Activated CD4-positive, alpha-beta memory T cell treated with anti-CD3 and anti-CD28 coated beads, Interleukin-2, amount 10 ng/mL, durations not matched to agents 7 days and 5 days (primary cell): ENCODE measurements at places on chromosomes 1 and 21.

- no peak overlapping the region for H3K4me3 ChIP-seq
- no peak for DNase-seq
- no peaks in the 10 kb centered on the region for H3K27me3 ChIP-seq
- no peak overlapping the region for H3K27ac ChIP-seq
- no peaks in the 10 kb centered on the region for H3K4me1 ChIP-seq
Measured at GRCh38 chr1:218711001-218711400, 365.9 kb downstream of the TGFB2 start.

DNA sequence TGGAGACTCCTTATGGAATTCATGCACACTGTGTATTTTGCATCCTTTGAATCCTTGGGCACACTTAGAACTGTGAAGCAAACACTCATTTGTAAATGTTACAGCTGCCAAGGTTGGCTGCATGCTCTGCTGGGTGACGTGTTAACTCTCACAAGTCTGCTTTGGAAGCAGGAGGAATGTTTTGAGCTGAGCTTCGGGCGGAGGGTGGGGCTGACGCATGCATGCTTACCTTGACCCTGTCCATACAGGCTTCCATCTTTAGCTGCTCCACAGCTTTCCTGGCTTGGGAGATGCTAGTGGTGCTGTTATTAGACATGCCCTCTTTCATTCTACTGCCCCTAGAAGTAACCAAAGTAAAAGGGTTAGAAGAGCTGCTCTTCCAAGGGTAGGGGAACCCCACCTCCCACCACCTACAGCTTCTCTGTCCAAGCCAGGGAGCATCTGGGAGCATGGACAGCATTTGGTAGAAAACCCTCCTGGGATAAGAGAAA, 66.0 kb downstream of the GNG4 start:
- no peaks in the 10 kb centered on the region for H3K36me3 ChIP-seq
- peaks cover 7% of the 10 kb centered on the region for H3K27me3 ChIP-seq
- no peak overlapping the region for H3K27ac ChIP-seq
- no peaks in the 10 kb centered on the region for H3K4me1 ChIP-seq
- DNase-seq = no peak

DNA sequence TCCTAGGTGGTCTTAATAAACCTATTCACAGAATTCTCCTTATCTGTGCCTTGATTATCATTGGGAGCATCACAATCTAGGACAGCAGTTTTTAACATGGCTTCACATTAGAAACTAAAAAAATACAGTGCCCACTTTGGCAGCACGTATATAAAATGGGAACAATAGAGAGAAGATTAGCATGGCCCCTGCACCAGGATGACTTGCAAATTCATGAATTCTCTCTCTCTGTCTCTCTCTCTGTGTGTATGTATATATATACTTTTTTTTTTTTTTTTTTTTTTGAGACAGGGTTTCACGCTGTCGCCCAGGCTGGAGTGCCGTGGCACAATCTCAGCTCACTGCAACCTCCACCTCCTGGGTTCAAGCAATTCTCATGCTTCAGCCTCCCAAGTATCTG, 6.2 kb upstream of the PPP1R8 start:
- H3K27me3 ChIP-seq = no peaks in the 10 kb centered on the region
- no peak for DNase-seq
- no peaks in the 10 kb centered on the region for H3K4me1 ChIP-seq

DNA sequence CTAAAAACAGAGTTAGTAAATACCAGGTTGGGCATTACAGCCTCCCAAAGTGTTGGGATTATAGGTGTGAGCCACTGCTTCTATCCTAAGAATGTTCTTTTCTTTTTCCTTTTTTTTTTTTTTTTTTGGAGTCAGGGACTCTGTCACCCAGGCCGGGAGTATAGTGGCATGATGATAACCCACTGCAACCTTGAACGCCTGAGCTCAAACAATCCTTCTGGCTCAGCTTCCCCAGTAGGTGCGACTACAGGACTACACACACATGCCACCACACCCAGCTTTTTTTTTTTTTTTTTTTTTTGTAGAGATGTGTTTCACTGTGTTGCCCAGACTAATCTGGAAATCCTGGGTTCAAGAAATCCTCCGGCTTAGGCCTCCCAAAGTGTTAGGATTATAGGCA, 5.9 kb downstream of the ZBTB8OS start:
- H3K4me1 ChIP-seq = peaks cover 23% of the 10 kb centered on the region
- no peak overlapping the region for H3K27ac ChIP-seq
- H3K36me3 ChIP-seq = peaks cover 12% of the 10 kb centered on the region
- no peak overlapping the region for H3K4me3 ChIP-seq
- no peak for DNase-seq

DNA sequence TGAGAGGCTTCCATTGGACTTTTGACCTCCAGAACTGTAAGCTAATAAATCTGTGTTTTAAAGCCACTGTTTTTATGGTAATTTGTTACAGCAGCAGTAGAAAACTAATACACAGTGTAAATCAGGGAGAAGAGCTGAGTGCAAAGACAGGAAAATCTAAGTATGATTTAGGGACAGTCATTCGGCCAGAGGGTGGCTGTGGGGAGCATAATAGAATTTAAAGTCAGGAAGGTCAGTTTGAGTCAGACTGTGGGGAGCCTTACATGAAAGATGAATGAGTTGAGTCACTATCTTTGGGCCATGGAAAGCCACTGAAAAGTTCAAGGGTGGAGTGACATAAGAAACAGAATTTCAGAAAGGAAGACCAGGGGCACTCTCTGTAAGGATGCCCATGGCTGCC, 52.4 kb upstream of the SSX2IP start:
- no peak for DNase-seq
- H3K36me3 ChIP-seq = no peaks in the 10 kb centered on the region
- no peak overlapping the region for H3K4me3 ChIP-seq
- H3K4me1 ChIP-seq = peaks cover 16% of the 10 kb centered on the region
- no peak overlapping the region for H3K27ac ChIP-seq
- H3K27me3 ChIP-seq = peaks cover 3% of the 10 kb centered on the region

GRCh38 chr1:43505077-43505780, 25.5 kb upstream of the PTPRF start:
- no peak overlapping the region for H3K27ac ChIP-seq
- peaks cover 3% of the 10 kb centered on the region for H3K27me3 ChIP-seq
- DNase-seq = no peak
- no peak overlapping the region for H3K4me3 ChIP-seq
- H3K4me1 ChIP-seq = peaks cover 20% of the 10 kb centered on the region
- H3K36me3 ChIP-seq = no peaks in the 10 kb centered on the region

- no peaks in the 10 kb centered on the region for H3K4me1 ChIP-seq
- no peaks in the 10 kb centered on the region for H3K27me3 ChIP-seq
- no peak for DNase-seq
- no peaks in the 10 kb centered on the region for H3K36me3 ChIP-seq
- H3K27ac ChIP-seq = no peak overlapping the region
- no peak overlapping the region for H3K4me3 ChIP-seq
Measured at GRCh38 chr1:14189381-14189780, 409.1 kb upstream of the KAZN start.

- H3K4me3 ChIP-seq = no peak overlapping the region
- no peak overlapping the region for H3K27ac ChIP-seq
- H3K27me3 ChIP-seq = peaks cover 16% of the 10 kb centered on the region
- no peaks in the 10 kb centered on the region for H3K36me3 ChIP-seq
- no peaks in the 10 kb centered on the region for H3K4me1 ChIP-seq
- no peak for DNase-seq
Measured at GRCh38 chr1:53644496-53644895, 94.5 kb downstream of the GLIS1 start.

DNA sequence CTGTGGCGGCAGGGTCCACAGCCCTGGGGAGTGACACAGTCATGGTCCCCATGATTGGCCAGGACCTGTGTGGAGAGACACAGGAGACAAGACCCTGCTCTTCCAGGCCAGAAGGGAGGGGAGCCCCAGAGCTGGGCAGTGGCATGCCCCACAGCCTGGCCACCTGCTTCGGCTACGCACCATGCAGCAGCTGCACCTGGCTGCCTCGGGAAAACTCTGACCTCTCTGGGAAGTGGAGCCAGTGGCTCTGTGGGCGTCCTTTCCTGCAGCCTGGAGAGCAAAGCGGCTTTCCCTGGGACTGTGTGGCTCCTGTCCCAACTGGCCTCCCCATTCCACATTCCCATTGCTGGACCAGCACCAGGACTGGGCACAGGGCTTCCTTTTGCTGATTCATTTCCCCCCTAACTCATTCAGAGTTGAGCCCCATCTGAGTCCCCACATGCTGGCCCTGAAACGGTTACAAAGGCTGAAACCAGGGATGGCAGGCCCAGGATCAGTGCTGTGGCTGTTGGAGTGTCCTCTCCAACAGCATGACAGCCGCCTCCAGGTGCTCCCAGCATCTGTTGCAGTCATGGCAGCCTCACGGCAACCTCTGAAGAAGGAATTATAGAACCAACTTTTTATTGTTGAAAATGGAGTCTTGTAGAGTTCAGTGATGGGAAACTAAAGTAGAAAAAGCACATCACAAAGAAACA, 15.0 kb downstream of the OXCT2 start:
- peaks cover 2% of the 10 kb centered on the region for H3K4me1 ChIP-seq
- peaks cover 48% of the 10 kb centered on the region for H3K36me3 ChIP-seq
- no peak overlapping the region for H3K4me3 ChIP-seq

DNA sequence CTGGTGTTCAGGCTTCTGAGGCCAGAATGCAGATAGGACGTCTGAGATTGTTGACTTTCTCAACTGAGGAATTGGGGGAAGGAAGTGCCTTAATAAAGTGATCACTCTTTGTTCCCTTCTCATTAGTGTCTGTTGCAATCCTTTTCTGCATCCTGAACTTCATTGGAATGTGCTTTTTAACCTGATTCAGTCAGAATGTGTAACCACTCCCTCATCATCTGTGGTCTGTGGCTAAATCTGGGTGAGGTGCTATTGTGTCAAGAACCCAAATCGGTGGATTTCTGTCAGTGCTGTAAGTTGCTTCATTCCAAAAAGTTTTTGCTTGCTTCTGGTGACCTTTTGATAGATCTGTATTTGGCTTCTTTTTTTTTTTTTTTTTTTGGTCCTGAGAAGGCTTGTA, 38.2 kb downstream of the ARID1A start:
- peak overlapping the region; percentile 50 for H3K27ac ChIP-seq
- peaks cover 53% of the 10 kb centered on the region for H3K4me1 ChIP-seq
- peaks cover 70% of the 10 kb centered on the region for H3K36me3 ChIP-seq
- H3K27me3 ChIP-seq = no peaks in the 10 kb centered on the region
- H3K4me3 ChIP-seq = no peak overlapping the region
- DNase-seq = peak; percentile 52

DNA sequence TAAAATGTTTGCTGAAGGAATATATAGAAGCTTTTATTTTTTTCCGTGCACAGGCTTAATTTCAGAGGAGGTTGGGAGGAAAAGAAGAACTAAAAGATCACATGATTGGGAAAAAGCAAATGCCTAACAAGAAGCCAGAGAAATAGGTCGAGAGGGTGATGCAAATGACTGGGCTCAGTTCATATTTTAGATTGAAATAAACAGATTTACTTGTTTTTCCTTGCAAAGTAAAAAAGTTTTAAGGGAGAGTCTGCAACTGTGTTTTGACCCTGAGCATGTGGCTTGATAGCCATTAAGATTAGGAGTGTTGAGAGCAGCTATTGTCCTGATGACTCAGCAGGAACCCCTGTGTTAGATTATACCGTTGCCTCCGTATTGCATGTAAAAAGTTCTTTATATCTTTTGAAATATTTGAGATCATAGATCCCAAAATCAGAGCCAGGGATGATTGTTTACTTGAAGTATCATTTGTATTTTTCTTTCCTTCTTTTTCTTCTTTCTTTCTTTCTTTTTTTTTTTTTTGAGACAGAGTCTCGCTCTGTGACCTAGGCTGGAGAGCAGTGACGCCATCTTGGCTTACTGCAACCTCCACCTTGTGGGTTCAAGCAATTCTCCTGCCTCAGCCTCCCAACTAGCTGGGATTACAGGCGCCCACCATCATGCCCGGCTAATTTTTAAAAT, 20.2 kb downstream of the CLIC4 start:
- no peak for DNase-seq
- H3K36me3 ChIP-seq = no peaks in the 10 kb centered on the region
- H3K4me3 ChIP-seq = no peak overlapping the region

DNA sequence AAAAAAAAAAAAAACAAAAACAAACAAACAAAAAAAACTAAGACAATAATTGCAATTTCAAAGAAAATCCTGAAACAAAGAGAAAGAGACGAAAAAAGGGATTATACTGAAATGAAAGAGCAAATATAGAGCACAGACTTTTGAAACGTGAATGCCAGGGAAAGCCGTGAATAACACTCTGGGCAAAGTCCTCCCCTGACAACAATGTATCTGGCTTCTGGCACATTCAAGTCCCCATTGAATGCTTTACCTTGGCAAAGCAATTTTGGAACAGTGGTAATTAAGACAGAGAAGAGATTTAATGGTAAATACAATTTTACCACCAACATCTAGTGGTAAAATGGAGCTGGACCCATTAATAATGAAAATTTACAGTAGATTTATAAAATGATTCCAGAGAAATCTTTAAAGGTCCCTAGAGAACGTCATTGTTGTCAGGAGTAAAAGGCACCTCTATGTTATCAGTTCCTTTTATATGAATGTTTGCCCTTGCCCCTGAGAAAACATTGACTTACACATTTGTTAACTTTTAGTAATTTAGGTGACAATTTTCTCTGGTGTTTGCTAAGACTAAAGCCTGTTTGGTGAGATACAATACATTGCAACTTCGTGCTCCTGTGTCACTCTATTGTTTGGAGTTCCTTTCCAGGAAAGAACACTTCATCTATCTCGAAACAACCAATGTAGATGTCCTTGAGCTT, 89.7 kb downstream of the GREM2 start:
- H3K27me3 ChIP-seq = peaks cover 1% of the 10 kb centered on the region
- no peak for DNase-seq

GRCh38 chr1:34412598-34413370, 236.1 kb downstream of the C1orf94 start:
- H3K4me3 ChIP-seq = no peak overlapping the region
- no peaks in the 10 kb centered on the region for H3K4me1 ChIP-seq
- no peak overlapping the region for H3K27ac ChIP-seq
- DNase-seq = no peak
- H3K27me3 ChIP-seq = no peaks in the 10 kb centered on the region

DNA sequence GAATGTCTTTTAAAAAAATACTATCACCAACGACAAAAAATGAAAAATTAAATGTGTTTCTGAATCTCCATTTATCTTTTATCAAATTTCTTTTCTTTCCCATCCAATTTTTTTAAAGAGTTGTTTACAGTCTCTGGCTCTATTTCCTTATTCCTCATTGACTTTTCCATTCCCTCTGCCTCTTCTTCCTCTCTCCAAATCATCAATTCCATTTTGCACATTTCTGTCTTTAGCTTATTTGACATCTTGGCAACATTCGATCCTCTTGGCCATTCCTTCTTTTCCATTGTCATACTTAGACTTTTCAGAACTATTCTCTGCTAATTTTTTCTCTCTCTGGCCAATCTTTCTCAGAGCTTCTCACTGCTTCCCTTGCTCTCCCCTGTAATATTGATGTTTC, 497.6 kb downstream of the PLPP3 start:
- H3K27me3 ChIP-seq = no peaks in the 10 kb centered on the region
- no peaks in the 10 kb centered on the region for H3K4me1 ChIP-seq
- H3K4me3 ChIP-seq = no peak overlapping the region
- no peak overlapping the region for H3K27ac ChIP-seq
- no peaks in the 10 kb centered on the region for H3K36me3 ChIP-seq
- DNase-seq = no peak

GRCh38 chr1:156697481-156697880, 7.9 kb downstream of the CRABP2 start:
- peaks cover 3% of the 10 kb centered on the region for H3K4me1 ChIP-seq
- no peak overlapping the region for H3K27ac ChIP-seq
- H3K4me3 ChIP-seq = no peak overlapping the region
- H3K27me3 ChIP-seq = peaks cover 31% of the 10 kb centered on the region

- DNase-seq = no peak
- no peak overlapping the region for H3K27ac ChIP-seq
- H3K4me1 ChIP-seq = no peaks in the 10 kb centered on the region
- no peak overlapping the region for H3K4me3 ChIP-seq
- H3K27me3 ChIP-seq = peaks cover 17% of the 10 kb centered on the region
Measured at GRCh38 chr1:18974606-18975005, 18.1 kb upstream of the IFFO2 start.

GRCh38 chr1:230333590-230334446, 92.3 kb downstream of the PGBD5 start:
- no peak overlapping the region for H3K4me3 ChIP-seq
- H3K4me1 ChIP-seq = no peaks in the 10 kb centered on the region
- peaks cover 8% of the 10 kb centered on the region for H3K27me3 ChIP-seq
- no peak overlapping the region for H3K27ac ChIP-seq
